Stimulated activated CD4-positive, alpha-beta T cell treated with anti-CD3 and anti-CD28 coated beads, Interleukin-1b, Interleukin-23, amount 100 ng/mL, for 1 hour (primary cell): ENCODE measurements at places on chromosomes 2 and 18.

- DNase-seq = no peak
Observed at GRCh38 chr2:74472945-74473258, 422 bp upstream of the MRPL53 start.

GRCh38 chr2:13917958-13918357, 714.6 kb upstream of the LRATD1 start:
- DNase-seq = no peak

GRCh38 chr2:39704540-39704939, 38.8 kb downstream of the TMEM178A start:
- DNase-seq = no peak

DNA sequence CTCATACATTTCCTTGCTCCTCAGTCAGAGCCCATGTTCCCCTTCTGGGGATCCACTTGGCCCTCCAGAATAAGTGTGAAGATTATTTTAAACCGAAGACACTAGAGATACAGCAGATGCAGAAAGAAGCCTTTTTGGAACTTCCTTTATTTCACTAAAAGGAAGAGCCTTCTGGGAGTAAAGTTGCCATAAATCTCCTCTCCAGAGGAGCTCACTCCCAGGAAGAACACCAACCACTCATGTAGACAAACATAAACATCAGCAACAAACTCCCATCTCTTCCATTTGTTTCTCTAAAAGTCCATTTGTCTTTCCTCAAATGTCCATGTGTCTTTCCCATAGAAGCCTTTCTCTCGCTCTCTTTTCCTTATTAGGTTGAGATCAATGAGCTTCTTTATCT, 62.4 kb upstream of the MSH6 start:
- DNase-seq = no peak

- DNase-seq = no peak
Observed at GRCh38 chr2:69310111-69311023, 76.7 kb downstream of the GFPT1 start.

GRCh38 chr2:183063083-183063482, 15.5 kb upstream of the DUSP19 start:
- no peak for DNase-seq

DNA sequence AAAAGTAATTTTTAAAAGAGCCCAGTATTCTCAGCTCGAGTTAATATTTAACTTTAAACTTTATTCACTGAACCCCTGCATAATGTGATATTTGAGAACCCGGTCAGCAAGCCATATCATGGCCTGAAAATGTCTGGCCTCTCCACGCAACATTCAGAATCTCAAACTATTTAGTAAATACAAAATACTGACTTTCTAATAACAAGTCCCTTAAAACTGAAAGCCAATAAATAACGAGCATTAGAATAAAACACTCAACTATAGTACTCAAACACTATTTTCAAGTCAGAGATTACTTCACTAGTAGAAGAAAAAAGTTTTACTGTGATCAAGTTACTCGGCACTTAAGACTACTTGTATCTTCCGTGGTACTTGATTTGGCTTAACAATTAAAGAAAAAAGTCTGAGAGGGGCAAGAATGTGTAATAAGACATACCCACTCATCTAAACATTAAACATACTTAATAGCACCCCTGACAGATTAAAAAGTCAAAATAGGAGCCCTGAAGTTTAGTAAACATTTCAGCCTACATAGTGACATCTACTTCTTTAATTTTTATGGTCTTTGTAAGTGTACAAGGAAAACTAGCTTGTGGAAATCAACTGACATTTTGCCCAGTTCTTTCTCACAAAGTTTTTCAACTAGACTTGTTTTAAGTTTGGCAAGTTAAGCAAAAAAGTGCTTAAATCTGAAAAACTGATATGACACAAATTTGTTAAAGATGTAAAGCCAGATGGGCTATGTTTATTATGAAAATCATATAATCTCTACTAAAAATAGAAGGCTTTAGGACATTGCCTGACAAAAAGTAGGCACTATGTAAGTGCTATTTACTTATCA, 38.2 kb downstream of the RTN4 start:
- DNase-seq = no peak
